ENCODE measurements at places on chromosomes 12 and 14.

GRCh38 chr14:24818058-24818822, 184.2 kb upstream of the GZMB start:
- no peak for DNase-seq

DNA sequence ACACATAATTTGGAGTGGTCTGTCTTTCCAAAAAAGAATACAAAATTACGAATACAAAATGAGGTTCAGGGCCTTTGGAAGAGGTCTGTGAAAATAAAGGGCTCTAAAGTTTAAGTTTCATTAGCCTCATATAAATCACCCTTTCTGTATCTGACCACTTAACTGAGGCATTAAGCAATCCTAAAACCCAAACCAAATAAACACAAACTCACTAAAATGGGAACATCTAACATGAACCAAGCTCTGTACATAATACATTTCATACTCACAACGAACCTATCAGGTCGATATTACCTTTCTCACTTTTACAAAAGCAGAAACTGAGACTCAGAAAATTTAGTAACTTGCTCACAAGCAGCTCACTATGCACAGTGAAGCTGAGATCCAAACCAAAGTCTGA, 1.1 kb upstream of the CCDC196 start:
- DNase-seq, result no peak

DNA sequence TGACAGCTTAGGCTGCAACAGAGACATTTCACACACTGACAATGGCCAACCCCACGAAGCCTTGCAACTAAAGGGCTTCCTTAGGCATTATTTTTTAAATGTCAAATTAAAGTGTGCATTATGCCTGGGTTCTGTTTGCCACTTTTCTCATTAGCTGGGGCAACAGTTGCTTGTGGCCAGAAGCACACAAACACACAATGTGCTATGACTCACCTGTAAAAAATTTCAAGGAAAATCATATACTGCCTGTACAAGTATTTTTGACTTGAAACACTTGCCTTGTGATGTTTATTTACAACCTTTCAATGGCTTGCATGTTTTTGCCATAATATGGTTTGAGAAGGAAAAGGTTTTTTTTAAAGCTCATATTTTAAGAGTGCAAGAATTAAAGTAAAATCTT, 1.9 kb downstream of the NTN4 start:
- no peak for DNase-seq

GRCh38 chr14:35368583-35369392, 35.8 kb downstream of the NFKBIA start:
- no peak for DNase-seq

DNA sequence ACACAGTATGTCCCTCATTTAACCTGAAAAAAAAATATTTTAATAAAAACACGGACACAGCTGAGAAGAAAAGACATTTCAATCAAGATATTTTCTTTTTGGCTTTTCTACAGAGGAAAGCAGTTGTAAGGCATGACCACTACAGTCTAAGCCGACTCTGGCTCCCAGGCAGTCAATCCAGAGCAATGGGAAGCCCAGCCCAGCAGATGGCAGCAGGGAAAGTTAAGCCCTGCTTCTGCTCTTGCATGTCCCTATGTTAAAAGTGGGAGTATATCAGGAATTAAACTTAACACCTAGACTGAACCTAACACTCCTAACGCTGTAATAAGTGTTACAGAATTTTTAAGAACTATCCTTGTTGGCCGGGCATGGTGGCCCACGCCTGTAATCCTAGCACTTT, 19.5 kb upstream of the HAL start:
- no peak for DNase-seq

- no peak for DNase-seq
These were observed 36.5 kb upstream of the CERS5 start for GRCh38 chr12:50203691-50204090.

GRCh38 chr12:14387219-14387871, 21.9 kb downstream of the ATF7IP start:
- no peak for DNase-seq

- no peak for DNase-seq
These were observed 26.0 kb upstream of the TESC start for GRCh38 chr12:117125272-117125613.

GRCh38 chr12:94761559-94761958, 111.2 kb upstream of the TMCC3 start:
- DNase-seq, result peak; percentile 90

DNA sequence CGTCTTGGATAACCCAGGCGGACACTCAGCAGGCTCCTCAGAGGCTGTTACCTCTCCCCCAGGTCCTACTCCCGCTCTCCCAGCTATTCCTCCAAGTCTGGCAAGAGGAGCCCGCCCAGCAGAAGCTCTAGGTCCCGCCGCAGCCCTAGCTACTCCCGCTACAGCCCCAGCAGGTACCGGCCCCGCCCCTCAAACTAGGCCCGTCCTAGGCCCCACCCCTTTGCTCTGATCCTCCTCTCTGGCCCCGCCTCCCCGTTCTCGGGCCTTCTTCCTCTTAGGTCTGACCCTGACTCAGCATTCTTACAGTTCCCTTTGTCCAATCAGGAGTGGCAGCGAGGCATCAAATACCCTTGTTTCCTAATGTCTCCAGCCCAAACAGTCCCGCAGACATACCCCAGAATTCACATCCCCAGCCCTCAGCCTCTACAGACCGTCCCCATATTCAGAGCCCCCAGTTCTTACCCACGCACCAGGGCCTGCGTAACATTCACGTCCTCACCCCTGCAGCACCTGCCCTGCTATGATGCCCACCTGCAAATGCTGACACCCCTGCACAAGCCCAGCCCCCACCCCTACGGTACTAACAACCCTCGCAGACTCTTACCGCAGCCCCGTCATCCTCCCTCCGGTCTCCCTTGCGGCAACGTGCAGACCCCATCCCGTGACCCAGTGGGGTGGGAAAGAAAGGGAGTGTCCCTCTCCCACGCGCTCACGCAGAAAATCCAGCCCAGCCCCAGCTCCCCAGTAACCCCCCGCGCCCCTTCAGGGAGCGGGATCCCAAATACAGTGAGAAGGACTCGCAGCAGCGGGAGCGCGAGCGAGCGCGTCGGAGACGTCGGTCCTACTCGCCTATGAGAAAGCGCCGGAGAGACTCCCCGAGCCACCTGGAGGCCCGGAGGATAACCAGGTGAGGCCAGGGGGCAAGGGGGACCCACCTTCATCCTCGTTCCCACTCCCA, 25.0 kb upstream of the HSPB8 start:
- DNase-seq, result no peak

DNA sequence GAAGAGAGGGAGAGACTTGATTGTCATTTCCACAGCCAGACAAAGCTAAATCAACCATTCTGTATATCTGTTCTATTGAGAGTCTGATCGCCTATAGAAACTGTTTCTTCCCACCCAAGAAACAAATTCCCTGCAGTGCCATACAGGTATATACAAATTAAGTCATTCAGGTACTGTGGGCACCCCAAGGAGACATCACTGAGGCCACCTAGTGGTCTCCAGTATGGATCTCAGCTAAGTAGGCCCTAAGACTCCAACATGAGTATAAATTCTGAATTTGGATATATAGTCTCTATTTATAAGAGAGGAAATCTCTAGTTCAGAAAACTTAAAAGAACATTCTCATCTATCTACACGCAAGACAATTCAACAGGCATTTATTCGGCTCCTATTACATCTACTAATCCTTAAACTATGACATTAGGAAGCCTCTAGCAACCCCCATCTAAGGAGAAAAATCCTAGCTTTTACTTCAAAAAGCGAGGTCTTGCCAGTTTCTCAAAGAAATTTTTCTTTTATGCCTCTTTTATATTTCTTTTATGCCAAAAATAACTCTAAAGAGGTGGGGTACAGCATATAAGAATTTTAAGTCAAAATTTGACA, 62.6 kb downstream of the DCAF5 start:
- no peak for DNase-seq

GRCh38 chr14:81302638-81303037, 81.9 kb upstream of the GTF2A1 start:
- no peak for DNase-seq

Measured in non-pigmented ciliary epithelial cell (primary cell).